ENCODE measurements at places on chromosomes 5 and 9.

- no peak for DNase-seq
Measured at GRCh38 chr5:164688437-164688836, 1183.0 kb downstream of the MAT2B start.

GRCh38 chr5:36200513-36200912, 41.2 kb downstream of the NADK2 start:
- DNase-seq = no peak

DNA sequence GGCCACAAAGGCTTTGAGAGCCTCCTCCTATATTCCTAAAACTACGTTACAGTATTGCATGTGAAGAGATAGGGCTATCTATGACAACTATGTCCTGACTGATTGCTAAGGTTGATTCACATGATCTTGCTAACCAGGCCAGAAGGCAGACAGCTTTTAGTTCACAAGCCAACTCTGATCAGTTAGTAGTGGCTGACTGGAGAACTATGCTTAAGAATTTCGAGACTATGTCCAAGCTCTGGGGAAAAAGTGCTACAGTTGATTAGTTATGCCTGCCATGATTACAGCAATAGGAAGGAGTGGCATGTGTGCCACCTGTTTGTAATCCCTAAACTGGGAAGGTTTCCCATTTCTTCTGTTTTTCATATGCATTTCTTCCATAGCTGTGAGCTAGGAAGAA, 223.4 kb downstream of the DOCK8 start:
- no peak for DNase-seq

DNA sequence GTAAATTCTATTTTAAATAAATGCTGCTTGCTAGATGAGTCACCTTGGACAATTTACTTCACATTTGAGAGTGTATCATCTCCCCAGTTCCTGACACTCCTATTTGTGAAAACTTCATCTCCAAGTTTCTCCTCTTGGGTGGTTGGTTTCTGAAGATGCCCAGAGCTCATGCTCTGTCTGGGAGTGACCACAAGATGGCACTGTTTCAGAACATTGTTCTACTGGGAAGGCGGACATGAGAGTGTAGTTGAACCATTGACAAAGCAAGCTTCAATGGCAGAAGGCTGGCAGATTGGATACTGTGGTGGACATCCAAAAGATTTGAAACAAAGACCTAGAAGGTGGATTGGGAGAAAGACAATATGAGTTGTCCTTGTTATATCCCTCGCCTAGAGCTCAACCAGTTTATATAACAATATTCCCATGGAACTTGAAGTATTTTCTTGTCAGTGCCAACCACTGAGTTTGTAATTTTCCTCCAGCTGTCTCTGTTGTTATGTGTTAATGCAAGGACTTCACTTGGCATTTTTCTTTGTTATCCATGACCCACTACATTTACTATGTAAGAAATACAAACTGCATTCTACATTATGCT, 234.3 kb upstream of the ANKH start:
- no peak for DNase-seq

DNA sequence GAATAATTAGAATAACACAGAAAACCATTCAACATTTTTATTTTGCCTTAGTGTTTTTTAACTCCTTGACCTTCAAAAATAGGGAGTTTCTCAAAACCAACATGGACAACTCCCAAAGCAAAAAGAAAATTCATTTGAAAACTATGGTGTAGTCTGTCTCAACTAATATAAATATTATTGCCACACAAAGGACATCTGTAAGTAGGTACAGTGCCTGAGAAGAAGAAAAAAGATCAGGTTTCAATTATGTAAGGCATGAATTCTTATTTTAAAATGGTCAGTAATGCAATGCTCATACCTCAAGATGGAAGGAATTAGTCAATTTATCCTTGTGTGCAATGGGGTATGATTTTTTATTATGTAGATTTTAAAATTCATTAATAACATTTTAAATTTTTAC, 109.6 kb upstream of the CNTLN start:
- DNase-seq = no peak

- DNase-seq = no peak
Measured at GRCh38 chr9:135076876-135077430, 10.5 kb upstream of the OLFM1 start.

All from cortex of kidney (tissue), 1 donor.